ENCODE measurements at places on chromosomes 3 and 15.

DNA sequence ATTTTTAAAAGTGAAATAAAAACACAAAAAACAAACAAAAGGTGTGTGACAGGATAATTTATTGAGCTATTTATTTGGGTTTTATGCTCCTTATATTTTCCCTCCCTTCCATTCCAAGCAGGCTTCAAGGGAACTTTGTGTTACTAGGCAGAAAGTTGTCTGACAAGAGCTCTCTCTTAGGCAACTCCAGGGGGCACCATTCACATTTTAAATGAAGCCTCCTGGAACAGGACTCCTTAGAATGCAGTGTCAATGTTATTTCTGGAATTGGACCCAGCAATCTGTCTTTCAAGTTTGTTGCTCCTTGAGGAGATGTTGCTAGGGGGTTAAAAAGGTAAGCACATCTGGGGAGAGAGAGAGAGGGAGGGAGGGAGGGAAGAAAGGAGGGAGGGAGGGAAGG is 5.4 kb upstream of the RFX7 start:
- no peak for DNase-seq

GRCh38 chr3:35596335-35596995 is 42.9 kb upstream of the ARPP21 start:
- no peak for DNase-seq

- DNase-seq = no peak
These were observed 486.8 kb upstream of the THBS1 start for GRCh38 chr15:39094116-39094515.

- DNase-seq = no peak
These were observed 4.6 kb upstream of the CIDEC start for GRCh38 chr3:9884555-9885165.

DNA sequence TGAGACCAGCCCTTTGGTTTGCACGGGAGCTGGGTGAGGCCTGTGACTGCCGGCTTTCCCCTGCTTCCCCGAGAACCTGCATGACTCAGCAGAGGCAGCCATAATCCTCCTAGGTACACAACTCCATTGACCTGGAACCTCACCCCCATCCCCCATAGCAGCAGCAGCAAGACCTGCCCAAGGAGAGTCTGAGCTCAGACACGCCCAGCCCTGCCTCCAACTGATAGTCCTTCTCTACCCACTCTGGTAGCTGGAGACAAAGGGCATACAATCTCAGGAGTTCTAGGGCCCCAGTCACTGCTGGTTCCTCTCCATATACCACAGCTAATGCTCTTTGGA is 141.0 kb upstream of the ARHGEF26 start:
- no peak for DNase-seq

GRCh38 chr3:186476044-186476468 is 68.1 kb downstream of the CRYGS start:
- no peak for DNase-seq

GRCh38 chr3:150887031-150887430 is 18.2 kb downstream of the MINDY4B start:
- no peak for DNase-seq

DNA sequence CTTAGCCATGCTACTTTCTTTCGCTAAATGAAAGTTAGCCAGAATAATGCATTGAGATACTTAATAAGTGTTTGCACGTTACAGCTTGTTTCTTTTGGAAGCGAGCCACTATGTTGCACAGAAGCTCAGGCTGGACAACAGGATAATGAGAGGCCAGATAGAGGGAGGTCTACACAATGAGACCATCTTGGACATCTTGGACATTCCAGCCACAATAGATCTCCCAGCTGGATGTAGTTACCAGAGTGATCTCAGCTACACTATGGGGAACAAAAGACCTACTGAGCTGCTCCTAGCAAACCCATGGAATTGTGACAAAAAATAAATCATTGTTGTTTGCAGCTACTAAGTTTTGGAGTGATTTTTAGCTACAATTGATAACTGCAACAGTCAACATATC is 540.1 kb upstream of the SEMA6D start:
- DNase-seq = no peak

DNA sequence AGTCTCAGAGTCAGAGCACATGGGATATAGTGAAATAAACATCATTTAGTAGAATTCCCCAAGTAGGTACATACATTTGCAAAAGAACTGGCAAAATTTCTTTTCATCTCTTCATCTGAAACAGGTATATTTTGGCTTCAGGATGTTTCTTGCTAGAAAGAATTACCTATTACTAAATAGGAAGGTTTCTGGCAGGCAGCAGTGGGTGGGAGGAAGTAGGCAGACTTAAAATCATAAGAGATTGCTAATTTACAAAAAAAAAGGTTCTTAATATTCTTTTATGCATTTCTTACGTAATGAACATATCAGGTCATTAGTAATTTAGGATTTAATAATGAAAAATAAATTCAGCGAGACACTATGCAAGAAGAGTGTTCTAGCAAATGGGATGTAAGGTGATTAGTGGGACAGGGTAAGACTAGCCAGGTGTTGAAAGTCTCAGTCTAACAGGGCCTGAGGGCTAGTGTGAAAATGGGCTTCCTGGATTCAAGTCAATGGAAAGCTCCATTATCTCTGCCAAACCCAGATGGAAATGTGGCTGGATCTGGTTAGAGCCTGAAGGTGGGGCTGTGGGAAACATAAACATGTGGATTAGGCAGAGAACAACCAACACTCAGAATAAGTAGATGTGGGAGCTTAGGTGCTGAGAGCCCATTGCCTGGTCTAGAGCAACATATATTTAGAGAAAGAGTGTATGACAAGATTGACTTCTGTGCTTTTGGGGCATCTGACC is 127.4 kb upstream of the FEZF2 start:
- no peak for DNase-seq

DNA sequence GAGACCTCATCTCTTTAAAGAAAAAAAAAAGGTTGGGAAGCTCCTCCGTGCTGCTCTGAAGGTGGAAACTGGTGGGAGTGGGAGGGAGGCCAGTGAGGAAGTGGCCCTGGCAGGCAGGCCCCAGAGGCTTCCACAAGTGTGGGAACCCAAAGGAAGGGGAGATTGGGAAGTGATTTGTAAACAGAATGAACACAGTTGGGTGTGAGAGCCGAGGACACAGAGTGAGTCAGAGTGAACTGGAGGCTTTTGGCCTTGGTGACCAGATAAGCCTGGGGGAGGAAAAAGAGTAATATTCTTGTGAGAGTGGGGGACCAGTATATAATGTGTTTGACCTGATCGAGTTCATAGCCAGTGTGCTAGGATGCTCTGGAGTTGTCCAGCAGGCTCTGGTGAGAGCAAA is 23.0 kb downstream of the MKRN2 start:
- no peak for DNase-seq

GRCh38 chr3:183489455-183490210 is 61.2 kb upstream of the MCF2L2 start:
- DNase-seq = no peak

GRCh38 chr3:124132813-124133212 is 140.9 kb upstream of the ROPN1 start:
- DNase-seq = no peak

DNA sequence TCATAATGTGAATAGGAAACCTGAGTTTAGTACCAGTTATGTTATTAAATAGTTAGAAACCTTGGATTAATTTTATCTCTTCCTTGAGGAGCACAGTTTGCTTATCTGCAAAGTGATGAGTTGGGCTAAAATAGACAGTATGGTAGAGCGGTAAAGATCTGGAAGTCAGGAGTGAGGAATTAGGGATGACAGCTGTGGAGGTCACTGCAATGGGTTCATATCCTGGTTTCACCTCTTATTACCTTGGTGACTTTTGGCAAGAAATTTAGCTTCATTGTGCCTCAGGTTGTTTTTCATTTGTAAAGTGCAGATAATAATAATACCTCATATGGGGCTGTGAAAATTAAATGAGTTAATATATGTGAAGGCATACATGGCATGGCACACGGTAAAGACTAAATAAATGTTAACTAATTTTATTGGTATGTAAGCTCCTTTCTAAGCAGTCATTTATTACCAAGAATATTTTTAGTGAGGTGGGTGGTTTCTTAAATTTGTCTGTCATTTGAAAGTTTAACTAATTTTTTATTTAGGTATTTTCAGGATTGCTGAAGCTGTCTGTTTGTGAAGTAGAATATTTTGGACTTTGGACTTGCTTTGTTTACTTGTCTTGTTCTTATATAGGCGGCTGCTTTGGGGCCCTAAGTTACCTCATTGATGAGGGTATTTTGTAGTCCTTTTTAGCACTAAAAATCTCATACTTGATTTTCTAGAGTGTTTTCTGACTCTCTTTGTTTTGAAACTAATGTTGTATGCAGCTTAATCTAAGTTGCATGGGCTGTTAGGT is 41.8 kb downstream of the SLMAP start:
- DNase-seq = no peak

GRCh38 chr15:55074431-55074830 is 122.3 kb downstream of the RSL24D1 start:
- no peak for DNase-seq

GRCh38 chr3:144127700-144128099 is 156.1 kb downstream of the DIPK2A start:
- no peak for DNase-seq

DNA sequence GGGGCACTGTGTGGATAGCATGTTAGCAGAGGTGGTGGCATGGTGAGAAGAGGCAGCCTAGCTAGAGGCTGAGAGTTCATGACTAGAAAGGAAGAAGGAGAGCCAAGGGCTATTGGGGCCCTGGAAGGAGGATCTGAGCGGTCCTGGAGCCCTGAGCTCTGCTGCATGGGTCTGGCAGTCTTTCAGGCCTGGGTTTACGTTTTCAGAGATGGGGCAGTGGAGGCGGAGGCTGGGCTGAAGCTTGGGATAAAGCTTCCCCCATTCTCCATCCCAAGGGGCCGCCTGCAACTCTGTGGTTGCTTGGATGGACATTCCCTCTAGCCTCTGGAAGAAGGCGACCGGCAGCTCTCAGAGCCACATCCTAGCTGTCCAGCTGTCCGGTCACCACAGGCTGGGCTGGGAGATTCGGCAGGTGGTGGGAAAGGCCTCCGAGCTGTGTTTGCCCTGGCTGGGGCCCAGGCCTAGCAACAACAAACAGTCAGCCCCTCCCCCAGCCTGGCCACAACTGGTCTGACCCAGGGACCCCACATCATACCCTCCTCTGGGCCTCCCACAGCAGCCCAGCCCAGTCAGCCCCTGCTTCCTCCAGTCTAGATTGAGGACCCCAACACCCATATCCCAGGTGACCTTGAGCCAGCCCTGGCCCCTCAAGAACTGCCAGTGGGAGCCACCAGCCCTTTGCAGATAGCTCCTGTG is 1.8 kb upstream of the SLC38A3 start:
- no peak for DNase-seq

GRCh38 chr15:48449734-48450133 is 118.5 kb downstream of the DUT start:
- DNase-seq = no peak

DNA sequence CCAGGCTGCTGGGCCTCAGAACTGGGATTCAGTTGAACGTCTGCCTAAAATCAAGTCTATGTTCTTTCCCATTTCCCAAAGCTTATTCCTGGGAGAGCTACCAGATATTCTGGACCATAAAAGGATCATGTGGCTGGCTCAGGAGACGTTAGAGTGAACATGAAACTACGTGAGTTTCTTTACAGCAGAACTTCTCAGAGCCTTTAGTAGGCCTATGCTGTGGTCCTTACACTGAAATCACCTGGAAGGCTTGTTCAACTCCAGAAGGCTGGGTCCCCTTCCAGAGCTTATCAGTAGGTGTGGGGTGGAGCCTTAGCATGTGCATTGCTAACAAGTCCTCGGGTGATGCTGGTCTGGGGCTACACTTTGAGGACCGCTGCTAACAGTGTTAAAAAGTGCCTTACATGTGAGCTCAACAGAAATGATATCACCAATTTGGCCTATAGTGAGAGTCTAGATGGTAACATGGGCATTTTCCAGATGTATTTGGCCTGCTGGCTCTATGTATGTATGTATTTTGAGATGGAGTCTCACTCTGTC is 50.7 kb downstream of the LMCD1 start:
- DNase-seq = no peak

DNA sequence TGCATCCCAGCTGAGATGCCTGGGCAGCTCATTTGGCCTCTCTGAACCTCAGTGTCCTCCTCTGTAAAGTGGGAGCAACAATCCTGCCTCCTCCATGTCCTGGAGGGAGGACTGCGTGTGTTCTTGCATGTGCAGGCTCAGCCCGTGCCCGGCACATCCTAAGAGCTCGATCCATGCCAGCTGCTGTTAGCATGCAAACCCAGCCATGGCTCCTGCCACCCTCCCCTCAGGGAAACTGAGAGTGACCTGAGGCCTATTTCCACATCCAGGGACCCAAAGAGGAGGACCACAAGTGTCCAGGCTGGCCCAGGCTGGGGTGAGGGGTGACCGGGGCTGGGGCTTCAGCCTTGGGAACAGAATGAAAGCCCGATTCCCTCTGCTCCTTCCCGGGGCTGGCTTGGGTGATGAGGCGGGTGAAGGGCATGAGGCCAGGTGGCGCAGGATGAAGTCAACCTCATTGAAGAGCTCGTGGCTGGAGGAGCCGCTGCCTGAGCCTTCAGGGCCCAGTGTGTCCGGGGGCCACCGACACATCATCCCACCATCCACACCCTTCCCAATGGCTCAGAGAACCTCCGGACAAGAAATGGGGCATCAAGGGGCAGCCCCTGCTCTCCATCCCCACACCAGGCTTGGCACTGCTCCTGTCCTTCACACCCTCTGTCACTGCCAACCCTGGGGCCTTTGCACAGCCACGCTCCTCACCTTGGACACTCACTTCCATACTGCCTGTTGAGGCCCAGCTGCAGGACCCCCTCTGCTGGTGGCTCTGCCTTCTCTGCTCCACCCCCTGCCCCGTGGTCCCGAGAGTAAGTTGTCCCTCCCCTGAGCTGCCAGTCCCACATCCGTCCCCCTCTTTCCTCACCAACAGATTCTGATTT is 42.5 kb downstream of the ADAMTS7 start:
- DNase-seq = no peak

DNA sequence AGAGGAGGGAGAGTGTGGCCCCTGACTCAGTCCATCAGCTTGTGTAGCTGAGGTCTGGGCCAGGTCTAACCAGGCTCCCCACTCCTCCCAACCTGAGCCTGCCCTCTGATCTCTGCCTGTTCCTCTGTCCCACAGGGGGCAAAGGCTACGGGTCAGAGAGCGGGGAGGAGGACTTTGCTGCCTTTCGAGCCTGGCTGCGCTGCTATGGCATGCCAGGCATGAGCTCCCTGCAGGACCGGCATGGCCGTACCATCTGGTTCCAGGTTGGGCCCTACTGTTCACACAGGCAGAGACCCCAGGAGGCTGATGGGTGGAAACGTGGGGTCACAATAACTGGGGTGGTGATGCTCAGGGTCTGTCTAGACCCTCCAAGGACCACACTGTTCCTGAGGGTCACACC is 6.8 kb downstream of the NEIL1 start:
- no peak for DNase-seq

GRCh38 chr3:176514297-176514696 is 683.0 kb downstream of the TBL1XR1 start:
- peak; percentile 2 for DNase-seq
